ENCODE measurements at places on chromosomes 16 and 17.
A peak's percentile ranks its signal among the peaks of the same experiment; 100 is the strongest.

GRCh38 chr17:17551361-17551760 lies 40.1 kb downstream of the PEMT start:
- no peaks in the 10 kb centered on the region for H3K27me3 ChIP-seq
- peak; percentile 79 for DNase-seq
- peak overlapping the region; percentile 89 for H3K27ac ChIP-seq
- no peaks in the 10 kb centered on the region for H3K36me3 ChIP-seq

DNA sequence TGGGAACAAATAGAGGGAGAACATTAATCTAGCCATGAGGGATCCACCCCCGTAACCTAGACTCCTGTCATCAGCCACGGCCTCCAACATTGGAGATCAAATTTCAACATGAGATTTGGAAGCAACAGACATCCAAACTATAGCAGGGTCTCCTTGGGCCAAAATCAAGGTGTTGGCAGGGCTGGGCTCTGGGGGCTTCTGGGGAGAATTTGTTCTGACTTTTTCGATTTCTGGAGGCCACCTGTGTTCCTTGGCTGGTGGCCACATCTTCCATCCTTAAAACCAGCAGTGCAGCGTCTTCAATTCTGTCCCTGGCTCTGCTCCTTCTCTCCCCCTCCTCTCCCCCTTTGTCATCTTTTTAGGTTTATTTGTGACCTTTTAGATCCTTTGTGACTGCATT lies 546.2 kb downstream of the WWOX start:
- no peak for DNase-seq
- H3K36me3 ChIP-seq, result no peaks in the 10 kb centered on the region
- no peak overlapping the region for H3K27ac ChIP-seq

GRCh38 chr17:32769846-32770245 lies 107.1 kb downstream of the MYO1D start:
- no peak overlapping the region for H3K27ac ChIP-seq
- peaks cover 15% of the 10 kb centered on the region for H3K36me3 ChIP-seq
- H3K4me1 ChIP-seq, result no peaks in the 10 kb centered on the region

DNA sequence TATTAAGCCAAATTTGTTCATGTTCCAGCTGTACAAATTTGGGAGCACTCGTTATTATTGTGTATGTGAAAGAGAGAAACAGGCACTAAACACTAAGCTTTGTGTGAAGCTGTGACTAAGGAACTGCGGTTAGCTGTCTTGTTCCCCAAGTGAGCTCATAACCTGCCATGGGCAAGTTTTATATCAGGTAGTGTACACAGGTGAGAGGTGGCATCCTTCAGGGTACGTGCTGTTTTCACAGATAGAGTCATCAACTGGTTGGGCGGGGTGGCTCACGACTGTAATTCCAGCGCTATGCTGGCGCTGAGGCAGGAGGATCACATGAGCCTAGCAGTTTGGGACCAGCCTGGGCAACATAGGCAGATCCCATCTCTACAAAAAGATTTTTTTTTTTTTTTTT lies 2.8 kb downstream of the DNAJA3 start:
- no peaks in the 10 kb centered on the region for H3K27me3 ChIP-seq
- DNase-seq, result no peak
- H3K4me1 ChIP-seq, result no peaks in the 10 kb centered on the region
- peaks cover 11% of the 10 kb centered on the region for H3K36me3 ChIP-seq
- no peak overlapping the region for H3K4me3 ChIP-seq

GRCh38 chr16:83068686-83069085 lies 441.9 kb downstream of the CDH13 start:
- H3K4me3 ChIP-seq, result no peak overlapping the region
- no peaks in the 10 kb centered on the region for H3K4me1 ChIP-seq
- no peaks in the 10 kb centered on the region for H3K27me3 ChIP-seq
- no peak for DNase-seq

DNA sequence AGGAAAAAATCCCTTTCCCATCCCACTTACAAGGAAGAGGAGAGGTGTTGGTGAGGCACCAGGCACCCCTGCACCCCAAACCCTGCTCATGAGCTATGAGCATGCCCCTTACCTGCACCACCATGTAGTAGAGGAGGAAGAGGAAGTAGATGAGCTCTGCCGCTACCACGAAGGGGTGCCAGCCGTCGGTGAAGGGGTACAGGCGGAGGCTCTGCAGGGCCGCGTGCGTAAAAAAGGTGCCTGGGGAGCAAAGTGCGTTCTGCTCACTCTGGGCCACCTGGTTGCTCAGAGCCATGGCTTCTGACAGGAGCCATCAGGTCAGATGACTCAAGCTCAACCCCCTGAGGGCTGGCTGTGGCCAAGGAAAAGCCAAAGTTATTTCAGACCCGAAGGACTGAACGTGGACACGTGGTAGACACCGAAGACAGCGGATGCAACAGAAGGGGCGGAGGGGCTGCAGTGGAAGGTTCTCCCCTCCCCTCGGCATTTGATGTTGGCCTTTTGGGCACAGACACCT lies 25.3 kb upstream of the GCSH start:
- H3K27me3 ChIP-seq, result no peaks in the 10 kb centered on the region
- no peak overlapping the region for H3K4me3 ChIP-seq
- H3K4me1 ChIP-seq, result no peaks in the 10 kb centered on the region
- no peak for DNase-seq

DNA sequence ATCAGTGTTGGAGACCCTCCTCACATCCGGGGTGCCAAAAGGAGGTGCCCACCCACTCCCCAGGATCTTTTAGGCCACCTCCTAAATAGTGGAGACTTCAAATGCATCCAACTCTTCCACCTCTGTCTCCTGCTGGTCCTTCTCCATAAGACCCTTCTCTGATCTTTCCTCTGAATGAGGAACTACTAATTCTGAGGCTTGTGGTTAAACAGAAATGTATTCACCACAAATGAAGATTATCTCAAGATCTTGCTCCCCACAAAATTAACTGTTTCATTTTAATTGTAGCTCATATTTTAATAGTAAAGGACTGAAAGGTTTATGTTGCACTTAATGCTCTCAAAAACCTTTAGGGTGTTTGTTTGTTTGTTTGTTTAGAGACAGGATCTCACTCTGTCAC lies 34.1 kb downstream of the TLE7 start:
- DNase-seq, result no peak
- H3K36me3 ChIP-seq, result no peaks in the 10 kb centered on the region
- no peaks in the 10 kb centered on the region for H3K27me3 ChIP-seq
- no peaks in the 10 kb centered on the region for H3K4me1 ChIP-seq
- no peak overlapping the region for H3K27ac ChIP-seq

DNA sequence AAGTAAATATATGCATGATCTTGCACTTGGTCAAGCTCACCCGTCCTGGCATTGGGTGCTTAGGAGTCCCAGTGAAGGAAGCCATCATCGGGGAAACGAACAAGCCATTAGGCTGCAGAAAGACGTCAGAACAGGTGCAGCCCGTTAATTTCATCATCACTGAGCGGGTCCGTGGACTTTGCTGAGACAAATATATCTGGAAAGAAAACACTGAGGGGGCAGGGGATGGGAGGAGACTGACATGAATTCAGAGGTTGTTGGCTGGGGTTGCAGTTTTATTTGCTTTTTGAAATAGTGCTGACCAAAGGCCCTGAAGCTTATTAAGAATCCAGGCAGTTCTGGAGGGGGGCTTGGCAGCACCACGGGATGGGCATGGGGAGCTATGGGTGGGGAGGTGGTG lies 207.2 kb downstream of the ENGASE start:
- H3K4me1 ChIP-seq, result no peaks in the 10 kb centered on the region
- H3K4me3 ChIP-seq, result no peak overlapping the region
- no peaks in the 10 kb centered on the region for H3K27me3 ChIP-seq
- no peak overlapping the region for H3K27ac ChIP-seq
- H3K36me3 ChIP-seq, result no peaks in the 10 kb centered on the region

- no peak for DNase-seq
- no peaks in the 10 kb centered on the region for H3K4me1 ChIP-seq
- no peak overlapping the region for H3K4me3 ChIP-seq
- no peaks in the 10 kb centered on the region for H3K36me3 ChIP-seq
These were observed 37.8 kb upstream of the ADGRG1 start for GRCh38 chr16:57590654-57591085.

DNA sequence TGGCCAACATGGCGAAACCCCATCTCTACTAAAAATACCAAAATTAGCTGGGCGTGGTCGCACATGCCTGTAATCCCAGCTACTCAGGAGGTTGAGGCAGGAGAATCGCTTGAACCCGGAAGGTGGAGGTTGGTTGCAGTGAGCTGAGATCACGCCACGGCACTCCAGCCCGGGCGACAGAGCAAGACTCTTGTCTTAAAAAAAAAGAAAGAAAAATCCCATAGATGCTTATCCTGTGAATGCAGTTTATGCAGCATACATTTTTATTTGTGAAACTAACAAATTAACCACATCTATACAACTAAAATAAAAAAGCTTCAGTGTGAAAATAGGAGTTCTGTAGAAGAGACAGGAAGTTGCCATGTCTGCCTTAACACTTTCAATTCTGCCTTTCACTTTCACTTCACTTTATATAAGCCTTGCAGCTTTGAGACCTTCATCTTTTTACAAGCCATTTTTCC lies 7.1 kb downstream of the IGSF6 start:
- peak overlapping the region; percentile 36 for H3K4me3 ChIP-seq
- peak; percentile 55 for DNase-seq
- peak overlapping the region; percentile 61 for H3K27ac ChIP-seq
- peaks cover 20% of the 10 kb centered on the region for H3K4me1 ChIP-seq
- H3K36me3 ChIP-seq, result no peaks in the 10 kb centered on the region

DNA sequence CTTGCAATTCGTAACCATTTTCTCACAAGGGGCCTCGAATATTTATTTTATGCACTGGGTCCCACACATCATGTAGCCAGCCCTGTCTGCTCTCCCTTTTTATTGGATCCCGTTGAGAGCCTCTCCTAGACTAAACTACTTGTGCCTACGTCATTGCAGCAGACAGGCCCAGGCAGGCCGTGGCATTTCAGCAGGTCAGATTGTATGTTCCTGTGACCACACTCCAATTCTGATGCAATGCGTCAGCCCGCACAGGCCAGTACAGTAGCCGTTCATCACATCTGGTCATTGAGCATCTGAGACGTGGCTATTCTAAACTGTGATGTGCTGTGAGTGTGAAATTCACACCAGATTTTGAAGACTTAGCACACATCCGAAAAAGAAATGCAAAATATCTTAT lies 42.2 kb downstream of the ABAT start:
- H3K27ac ChIP-seq, result no peak overlapping the region
- no peak for DNase-seq
- no peak overlapping the region for H3K4me3 ChIP-seq

DNA sequence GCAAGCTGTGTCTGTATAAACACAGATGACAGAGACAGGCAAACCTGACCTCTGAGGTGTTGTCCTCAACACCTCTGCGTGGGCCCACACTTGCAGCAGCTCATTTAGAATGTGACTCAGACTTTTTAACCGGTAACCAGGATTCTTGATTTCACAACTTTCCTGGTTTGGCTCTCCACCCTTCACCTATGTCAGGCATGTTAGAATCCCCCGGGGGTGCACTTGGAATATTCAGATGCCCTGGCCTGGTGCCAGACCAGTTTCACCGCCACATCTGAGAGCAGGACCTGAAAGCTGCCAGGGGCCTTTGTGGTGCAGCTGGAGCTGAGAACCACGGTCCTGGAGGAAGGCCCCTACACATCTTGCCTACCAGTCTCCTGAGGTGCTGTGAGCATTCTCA lies 4.8 kb downstream of the DHODH start:
- H3K4me3 ChIP-seq, result peak overlapping the region; percentile 32
- DNase-seq, result peak; percentile 68
- H3K36me3 ChIP-seq, result peaks cover 8% of the 10 kb centered on the region

- no peaks in the 10 kb centered on the region for H3K27me3 ChIP-seq
- H3K4me3 ChIP-seq, result no peak overlapping the region
These were observed 223.0 kb upstream of the ELAC2 start for GRCh38 chr17:13240851-13241250.

- H3K27ac ChIP-seq, result no peak overlapping the region
- H3K4me1 ChIP-seq, result no peaks in the 10 kb centered on the region
- DNase-seq, result no peak
- H3K4me3 ChIP-seq, result no peak overlapping the region
- no peaks in the 10 kb centered on the region for H3K27me3 ChIP-seq
- H3K36me3 ChIP-seq, result no peaks in the 10 kb centered on the region
These were observed 3.2 kb upstream of the NLRP1 start for GRCh38 chr17:5587438-5588032.

Measured in right atrium auricular region (tissue), 2 donors.